ENCODE measurements at places on chromosomes 7 and 10.

DNA sequence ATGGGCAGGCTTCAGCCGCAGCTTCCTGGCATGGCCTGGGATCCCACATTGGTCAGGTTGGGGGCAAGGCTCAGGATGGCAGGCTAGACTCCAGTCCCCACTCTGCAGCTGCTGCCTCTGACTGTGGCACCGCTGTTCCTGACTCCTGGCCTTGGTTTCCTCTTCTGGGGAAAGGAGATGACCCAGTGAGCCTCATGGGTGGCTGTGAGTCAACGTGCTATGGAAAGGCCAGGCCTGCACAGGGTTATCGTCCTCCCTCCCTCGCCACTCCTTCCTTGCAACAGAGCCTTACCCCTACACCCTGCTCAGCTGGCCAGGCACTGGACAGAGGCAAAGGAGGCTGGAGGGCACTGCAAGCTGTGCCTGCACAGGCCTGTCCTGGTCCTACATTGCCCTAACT lies 36.1 kb upstream of the CHST15 start:
- DNase-seq: no peak

DNA sequence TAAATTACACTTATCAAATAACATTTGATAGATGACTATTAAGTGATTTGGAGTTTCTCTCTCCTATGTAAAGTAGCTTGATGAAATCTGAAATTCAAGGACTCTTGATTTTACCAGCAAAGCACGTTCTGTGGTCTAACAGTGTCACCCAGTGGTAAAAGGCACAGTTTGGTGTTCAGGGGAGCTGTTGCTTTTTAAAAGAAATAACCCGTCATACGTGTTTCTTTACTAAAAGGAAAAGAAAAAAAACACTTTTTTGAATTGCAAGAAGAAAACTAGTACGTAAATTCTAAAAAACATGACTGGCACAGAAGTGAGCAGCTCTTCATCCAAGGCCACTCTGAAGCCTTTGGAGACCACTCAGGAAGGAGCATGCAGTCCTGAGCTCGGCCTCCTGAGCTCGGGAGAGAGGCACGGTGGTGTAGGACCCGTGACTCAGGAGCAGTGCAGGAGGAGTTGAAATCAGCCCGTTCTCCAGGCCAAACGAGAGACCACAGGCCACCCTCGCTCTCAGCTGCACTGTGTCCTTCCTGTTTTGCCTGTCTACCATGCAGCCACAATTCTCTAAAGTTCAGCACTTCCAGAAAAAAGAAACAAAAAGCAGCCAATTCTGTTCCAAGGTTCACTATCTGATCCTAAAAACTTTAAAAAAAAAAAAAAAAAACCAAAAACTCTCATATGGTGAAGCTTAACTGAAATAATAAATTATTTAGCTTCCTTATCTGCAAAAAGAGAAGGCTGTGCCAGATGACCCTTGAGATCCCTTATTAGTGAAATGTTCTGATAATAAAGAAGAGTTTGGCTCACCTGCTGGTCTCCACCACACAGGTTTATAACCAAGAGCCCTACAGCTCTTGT lies 212.6 kb upstream of the FRMD4A start:
- no peak for DNase-seq

DNA sequence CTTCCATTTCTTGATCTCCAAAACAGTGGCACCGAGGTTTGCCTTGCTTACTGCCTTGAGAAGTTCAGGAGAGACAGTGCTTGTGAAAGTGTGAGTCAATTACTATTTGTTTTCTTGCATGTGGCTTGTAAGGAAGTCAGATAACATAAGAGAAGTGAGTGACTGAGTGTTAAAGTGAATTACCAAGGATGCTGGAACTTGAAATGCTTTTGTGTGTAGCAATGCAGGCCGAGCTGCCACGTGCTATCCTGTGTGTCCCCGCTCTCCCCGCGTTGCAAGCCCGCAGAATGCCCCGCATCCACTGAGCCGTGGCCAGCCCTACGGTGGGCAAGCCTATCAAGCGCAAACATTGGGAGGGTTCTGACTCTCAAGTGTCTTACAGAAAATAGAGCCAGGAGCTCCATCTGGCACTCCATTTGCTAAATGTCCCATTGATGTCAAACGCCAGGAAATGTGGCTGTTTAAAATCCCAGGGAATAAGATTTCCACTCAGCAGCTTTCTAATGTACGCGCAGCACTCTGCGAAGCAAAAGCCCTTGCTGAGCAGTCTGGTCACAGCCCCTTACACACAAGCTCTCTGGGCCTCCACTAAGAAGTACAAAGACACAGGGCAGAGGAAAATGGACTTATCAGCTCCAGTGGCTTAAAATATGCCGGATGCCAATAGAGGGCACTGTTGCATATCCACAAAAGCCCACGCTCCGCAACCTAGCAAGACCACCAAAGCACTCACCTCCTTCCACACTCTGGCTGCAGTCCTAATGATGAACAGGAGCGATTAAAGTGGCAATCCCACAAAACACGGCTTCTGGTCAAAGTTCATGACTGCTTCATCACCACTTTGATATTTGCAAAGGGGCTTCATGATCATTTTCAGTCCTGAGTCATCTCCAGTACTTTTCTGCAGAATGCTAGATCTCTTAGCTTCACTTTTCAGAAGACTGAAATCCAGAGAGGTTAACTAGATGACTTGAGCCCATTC lies 158.0 kb upstream of the ITGB1 start:
- DNase-seq: no peak

GRCh38 chr10:124116771-124117510 lies 23.5 kb upstream of the CHST15 start:
- no peak for DNase-seq

DNA sequence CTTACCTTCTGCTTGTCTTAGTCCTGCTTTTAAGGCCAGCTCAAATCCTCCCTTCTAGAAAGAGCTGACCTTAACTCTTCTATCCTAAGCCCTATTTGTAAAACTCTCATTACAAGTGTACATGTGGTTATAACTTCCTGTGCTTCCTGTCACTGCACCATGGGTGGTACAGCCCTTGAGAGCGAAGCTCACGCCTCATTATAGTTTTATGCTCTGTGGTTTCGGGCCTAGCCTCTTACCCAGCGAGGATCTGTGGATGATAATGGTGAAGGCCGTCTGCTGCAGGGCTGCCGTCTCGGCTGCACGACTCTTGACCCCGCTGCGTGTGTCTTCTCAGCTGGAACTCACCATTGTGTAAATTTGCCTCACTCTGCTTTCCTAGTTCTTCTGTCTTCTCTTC lies 74.6 kb downstream of the CUL1 start:
- no peak for DNase-seq

DNA sequence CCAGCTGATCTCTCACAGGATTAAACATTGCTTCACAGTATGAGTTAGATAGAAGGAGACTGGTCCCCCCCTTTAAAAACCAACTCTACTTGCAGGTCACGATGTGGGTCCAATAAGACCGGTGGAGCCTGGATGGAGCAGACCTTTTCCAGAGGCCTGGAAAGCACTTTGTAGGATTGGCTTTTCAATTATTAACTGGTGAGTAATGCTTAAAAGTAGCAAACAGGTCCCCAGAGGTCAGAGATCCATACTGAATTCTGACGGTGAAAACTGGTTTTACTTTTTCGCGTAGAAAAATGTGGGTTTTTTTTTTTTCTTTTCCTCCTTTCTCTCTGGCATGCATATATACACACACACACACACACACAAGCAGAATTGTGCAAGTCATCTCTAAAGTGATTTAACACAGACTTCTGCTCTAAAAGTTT lies 74.9 kb upstream of the OGDHL start:
- no peak for DNase-seq

GRCh38 chr10:11229893-11230292 lies 212.2 kb downstream of the CELF2 start:
- no peak for DNase-seq

DNA sequence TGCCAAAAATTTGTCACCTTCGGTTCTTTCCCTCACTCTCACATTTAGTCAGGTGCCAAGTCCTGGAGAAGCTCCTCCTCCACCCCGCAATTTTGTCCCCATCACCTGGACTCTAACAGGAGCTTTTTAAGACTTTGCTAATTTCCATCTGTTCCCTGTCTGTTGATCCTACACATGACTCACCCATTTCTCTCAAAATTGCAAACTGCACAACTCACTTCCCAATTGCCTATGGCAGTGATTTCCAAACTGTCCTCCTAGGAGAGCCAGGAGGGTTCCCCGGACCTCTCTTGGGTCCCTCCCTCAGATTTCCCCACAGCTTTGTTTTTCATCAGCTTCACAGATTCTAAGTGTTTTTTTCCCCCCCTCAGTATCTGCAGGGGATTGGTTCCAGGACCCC lies 120.3 kb downstream of the WNT2 start:
- DNase-seq: no peak

- DNase-seq: no peak
Measured at GRCh38 chr7:1580422-1581030, 10.7 kb upstream of the PSMG3 start.

DNA sequence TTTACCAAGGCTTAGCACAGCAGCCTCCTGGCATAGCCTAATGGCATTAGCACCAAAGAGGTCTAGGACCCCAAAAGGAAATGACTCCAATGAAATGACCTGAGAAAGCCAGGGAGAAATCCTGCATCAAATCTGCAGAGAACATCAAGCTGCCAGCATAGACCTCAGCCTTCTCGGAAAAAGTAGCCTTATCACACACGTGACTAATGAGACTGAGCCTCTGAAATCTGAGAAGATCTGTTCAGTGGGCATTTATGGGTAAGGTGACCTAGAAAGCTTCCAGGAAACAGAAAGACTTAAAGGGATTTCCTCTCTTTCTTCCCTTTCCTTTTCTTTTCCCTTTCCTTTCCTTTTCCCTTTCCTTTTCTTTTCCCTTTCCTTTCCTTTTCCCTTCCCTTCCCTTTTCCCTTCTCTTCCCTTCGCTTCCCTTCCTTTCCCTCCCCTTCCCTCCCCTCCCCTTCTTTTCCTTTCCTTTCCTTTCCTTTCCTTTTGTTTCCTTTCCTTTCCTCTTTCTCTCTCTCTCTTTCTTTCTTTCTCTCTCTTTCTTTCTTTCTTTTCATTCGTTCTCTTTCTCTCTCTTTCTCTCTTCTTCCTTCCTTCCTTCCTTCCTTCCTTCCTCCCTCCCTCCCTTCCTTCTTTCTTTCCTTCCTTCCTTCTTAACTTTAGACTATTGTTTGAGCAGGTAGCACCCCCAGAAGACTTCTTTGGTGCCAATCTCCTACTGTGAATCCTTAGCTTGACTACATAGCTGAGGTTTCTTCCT lies 23.1 kb upstream of the PTTG1IP2 start:
- no peak for DNase-seq

- no peak for DNase-seq
Measured at GRCh38 chr10:30059209-30060107, at the start of gene JCAD. JCAD (minus strand) TSS chr10:30059586; CDS start chr10:30047812, 11,774 bp downstream.

DNA sequence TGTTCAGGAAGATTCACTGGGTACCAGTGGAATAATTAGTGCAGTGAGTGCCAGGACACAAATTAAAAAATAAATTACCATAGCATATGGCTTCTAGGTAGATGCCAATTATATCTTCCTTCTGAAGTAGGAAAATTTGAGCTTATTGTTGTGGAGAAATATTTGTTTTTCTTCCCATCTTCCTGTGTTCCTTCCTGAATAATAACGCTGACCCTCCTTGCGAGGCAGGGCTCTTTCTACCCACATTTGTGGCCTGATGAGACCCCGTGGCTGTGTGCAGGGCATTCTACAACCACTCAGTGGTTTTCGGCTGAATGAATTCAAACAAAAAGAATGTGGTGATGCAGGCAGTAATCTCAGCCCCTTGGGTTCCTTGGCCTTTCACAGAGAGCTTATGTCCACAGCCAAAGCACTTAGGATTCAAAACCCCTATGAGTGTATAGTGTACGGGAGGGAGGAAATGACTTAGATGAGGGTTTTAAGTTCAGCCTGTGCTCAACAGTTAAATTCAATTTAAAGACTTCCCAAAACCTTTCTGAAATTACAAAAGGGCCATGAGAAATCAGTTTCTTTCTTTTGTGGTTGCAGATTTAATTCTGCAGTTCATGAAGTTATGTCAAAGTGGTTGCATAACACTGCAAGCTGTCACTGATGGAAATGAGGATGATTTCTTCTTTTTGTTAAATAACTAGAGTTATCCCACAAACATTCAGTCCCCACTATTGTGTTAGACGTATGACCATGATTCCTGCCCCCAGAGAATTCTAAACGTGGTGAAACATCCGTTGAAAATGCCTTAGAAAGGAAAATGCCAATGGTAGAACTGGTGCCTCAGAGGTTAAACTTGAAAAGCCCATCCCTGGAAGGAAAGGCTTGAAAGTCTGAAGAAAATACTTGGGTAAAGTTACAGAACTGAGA lies 255.3 kb downstream of the FZD1 start:
- DNase-seq: no peak

GRCh38 chr10:86022906-86023305 lies 343.7 kb downstream of the GRID1 start:
- DNase-seq: no peak

- DNase-seq: no peak
Measured at GRCh38 chr10:102738692-102739121, 5.0 kb upstream of the WBP1L start.

DNA sequence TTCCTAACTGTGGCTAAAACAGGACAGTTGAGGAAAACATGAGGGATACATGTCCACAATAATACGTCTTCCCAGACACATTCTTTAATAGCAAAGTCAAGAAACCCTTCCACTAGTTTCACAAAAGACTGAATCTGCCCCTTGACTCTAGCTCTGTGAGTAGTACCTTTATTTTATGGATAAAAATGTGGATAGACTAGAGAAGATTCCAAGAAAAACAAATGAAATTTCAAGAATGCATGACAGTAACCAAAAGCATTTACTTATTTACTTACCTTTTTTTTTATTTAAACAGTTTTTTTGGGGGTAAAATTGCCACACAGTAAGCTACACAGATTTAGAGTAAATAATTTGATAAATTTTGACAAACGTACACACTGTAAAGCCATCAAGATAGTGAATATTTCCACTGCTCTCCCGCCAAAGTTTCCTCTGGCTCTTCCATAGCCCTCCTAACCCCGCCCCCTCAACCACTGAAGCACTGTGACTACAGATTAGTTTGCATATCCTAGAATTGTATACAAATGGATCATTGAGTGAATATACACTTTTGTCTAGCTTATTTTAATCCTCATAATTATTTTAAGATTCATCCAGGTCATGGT lies 420.4 kb upstream of the ZMIZ1 start:
- no peak for DNase-seq

- no peak for DNase-seq
Measured at GRCh38 chr7:34373940-34374339, 284.1 kb upstream of the NPSR1 start.

- DNase-seq: no peak
Measured at GRCh38 chr10:19488592-19489280, 327.5 kb upstream of the PLXDC2 start.

DNA sequence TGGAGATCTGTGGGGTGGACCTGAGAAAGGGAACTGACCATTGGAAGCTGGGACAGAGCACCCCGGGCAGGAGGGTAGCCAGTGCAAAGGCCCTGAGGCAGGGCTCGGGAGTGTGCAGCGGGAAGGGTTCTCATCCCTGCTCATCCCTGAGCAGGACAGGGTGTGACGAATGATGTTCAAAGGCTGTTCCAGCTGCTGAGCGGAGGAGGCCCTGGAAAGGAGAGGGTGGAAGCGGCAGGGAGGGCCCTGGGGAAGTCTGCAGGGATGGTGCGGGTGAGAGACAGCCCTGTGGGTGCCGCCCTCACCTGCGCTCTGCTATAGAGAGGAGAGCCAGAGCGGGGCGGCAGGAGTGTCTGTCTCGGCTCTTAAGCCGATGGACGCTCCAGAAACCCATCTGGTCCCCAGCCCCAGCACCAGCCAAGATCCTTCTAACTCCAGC lies 43.7 kb downstream of the PRKAG2 start:
- DNase-seq: no peak
